ENCODE measurements at places on chromosomes 16 and 17.
A peak's percentile ranks its signal among the peaks of the same experiment; 100 is the strongest.

GRCh38 chr16:56983211-56983751, 6.1 kb upstream of the NLRC5 start:
- DNase-seq, result no peak

- DNase-seq, result peak; percentile 81
Measured at GRCh38 chr17:63701868-63702720, 2.2 kb upstream of the LIMD2 start.

- DNase-seq, result no peak
Measured at GRCh38 chr17:73548620-73549311, 95.5 kb downstream of the SDK2 start.

DNA sequence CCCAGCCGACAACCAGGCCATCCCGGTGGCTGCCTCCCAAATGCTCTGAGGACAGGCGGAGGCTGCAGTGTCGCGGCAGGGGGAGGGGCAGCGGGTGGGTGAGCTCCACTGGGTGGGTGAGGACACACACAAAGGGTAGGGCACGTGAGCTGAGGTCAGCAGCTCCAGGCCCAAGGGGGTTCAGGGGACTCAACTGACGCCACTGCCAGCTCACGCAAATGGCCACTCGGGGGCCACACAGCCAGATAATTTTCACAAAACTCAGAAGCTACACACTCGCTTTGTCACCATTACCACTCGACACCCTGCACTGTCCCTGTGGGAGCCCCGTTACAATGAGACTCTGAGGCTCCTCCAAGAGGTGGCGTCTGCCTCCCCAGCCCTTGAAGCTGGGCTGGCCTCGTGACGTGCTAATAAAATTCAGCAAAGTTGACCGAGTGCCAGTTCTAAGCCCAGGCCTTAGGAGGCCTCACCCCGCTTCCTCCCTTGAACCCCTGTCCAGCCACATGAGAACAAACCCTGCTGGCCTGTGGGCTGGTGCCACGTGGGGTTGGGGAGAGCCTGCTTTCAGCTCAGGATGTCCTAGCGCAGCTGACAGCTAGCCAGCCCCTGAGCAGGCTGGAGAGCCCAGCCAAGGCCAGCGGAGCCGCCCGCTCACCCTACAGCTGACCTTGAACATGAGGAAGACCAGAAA, 56.9 kb downstream of the RMI2 start:
- DNase-seq, result no peak

DNA sequence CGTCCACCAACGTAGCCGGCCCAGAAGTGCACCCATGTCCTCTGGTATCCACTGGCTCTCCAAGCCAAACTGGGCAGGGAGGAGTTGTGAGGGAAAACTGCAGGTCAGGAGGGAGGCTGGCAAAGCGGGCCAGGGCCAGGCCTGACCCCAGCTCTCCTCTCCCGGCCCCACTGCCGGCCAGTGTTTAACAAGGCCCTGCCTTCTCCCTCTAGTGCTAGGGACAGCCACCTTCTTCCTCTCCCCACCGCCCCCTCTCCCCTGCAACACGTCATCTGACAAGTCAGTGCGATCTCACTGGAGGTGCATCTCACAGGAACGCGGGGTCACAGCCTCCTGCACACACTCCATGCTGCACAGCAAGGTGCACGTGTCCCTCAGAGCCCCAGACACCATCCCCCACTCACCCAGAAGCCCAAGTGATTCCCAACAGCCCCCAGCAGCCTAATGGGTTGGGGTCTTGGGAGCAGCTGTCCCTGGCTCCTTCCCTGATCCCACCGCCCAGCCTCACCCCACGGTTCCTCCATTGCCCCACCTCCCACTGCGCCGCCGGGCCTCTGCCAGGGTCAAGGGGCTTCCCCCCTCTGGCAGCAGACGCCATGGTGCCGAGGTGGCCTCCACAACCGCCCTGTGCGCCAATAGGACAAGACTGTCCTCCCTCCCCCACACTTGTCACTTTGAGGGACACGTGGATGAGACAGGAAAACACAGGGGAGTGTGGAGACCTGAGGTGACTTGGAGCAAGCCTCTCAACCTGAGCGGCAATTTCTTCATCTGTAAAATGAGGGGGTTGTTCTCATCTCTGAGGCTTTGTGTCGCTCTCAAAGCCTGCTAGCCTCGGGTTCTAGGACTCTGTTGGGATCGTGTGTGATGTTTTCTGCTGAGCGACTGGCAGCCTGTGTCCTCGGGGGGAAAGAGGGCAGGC, 1.1 kb upstream of the ACE start:
- no peak for DNase-seq

DNA sequence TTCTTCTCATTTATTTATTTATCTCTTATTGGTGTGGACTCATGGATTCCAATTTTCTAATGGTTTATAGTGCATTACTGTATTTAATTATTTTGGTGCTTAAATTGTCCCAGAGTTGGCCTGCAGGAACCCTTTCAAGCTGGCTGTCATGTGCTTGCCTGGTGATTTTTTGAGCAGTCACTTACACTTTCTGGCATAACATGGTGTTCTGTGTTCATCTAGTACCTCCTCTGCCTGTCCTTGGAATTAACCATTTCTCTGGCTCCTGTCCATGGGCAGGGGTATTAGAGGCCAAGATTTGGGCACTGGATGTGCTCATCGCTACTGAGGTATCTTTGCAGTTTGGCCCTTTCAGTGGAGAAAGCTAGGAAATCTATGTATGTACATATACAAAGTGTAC, 67.0 kb downstream of the CLEC16A start:
- DNase-seq, result no peak

DNA sequence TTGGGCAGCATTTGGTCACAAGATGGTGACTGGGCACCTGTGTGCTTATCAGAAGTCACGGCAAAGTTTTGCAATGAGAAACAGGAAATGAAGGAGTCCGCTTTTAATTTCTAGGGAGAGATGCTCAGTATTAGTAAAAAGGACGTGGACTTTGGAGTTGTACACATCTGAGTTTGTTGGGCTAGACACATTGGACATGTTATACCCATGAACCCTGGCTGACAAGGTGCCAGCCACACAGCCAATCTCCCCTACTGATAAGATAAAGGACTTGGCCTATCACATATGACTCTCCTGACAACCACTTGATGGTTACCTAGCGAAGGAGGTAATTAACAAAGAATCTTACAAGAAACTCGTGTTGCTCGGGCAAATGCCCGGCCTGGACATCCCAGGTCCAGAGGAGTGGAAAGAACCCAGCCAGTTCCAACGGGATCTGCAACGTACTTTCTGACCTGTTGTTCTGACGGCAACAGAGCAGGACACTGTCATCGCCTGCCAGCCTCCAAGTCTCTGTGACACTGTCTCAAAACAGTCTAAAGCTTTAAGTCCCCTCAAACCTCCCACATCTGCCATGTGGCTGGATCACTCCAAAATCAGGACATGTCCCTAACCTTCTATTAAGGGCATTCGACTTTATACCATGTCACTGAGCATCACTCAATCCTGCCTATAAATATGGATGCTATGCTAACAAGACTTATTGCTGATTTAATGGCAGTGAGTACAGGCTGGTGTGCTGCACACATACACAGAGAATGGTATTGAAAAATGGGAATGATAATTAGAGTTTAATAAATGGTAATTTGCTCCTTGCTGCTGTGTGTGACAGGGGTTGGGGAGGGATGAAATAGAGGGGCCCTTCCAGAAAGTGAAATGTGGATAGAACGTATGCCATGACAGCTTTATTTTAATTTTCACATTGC, 47.6 kb upstream of the LYRM9 start:
- no peak for DNase-seq

DNA sequence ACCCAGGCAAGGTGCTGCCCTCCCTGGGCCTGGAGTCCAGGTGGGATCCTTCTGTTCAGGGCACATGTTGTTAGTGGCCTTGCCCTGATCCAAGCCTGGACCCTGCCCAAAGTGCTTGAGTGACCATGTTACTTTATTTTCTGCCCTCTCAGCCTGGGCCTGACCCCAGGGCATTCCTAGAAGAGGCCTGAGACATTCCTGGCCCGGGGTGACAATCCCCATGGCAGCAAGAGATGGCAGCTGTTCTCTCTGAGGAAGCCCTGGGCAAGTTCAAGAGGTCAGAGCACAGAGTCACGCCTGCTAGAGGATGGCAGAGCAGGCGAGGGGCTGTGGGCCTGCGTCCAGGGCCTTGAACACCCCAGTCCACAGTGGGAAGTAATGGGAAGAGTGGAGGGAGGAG, 5.0 kb downstream of the CDH16 start:
- DNase-seq, result no peak

- DNase-seq, result no peak
Measured at GRCh38 chr17:67194134-67194533, 50.9 kb downstream of the HELZ start.

GRCh38 chr16:2749936-2750335, 2.5 kb upstream of the SRRM2 start:
- no peak for DNase-seq

Data from stimulated activated CD4-positive, alpha-beta T cell treated with anti-CD3 and anti-CD28 coated beads, Interleukin-4, amount 100 ng/mL, for 4 hours (primary cell).